Melanocyte of skin (primary cell): ENCODE measurements at places on chromosomes 1 and 21. TPM values are rescaled to one million over a fixed set of nuclear protein-coding genes. Genes with fewer than 3 reads are reported as not detected.

The MNDA gene
- not detected in 2 replicates for total RNA-seq

The CD1B gene
- total RNA-seq = not detected in 2 replicates

The LENEP gene
- 0.67 and 1.7 TPM in 2 replicates for total RNA-seq

The NBPF9 gene
- 13.3 and 15.7 TPM in 2 replicates for total RNA-seq

The KLHDC9 gene
- total RNA-seq = under 0.01 and 0.31 TPM in 2 replicates

The HTR1D gene
- total RNA-seq = not detected in 2 replicates

The RUNX3 gene
- total RNA-seq = 17.3 and 26.6 TPM in 2 replicates

The S100A12 gene
- not detected in 2 replicates for total RNA-seq

The OR10Z1 gene
- total RNA-seq = not detected in 2 replicates

The LCE3E gene
- total RNA-seq = not detected in 2 replicates

The TPTE gene
- not detected in 2 replicates for total RNA-seq

The TMEM125 gene
- total RNA-seq = not detected in 2 replicates

The F3 gene
- 0.93 and 2.0 TPM in 2 replicates for total RNA-seq

The KCND3 gene
- under 0.01 TPM in 2 replicates for total RNA-seq

The WNT2B gene
- 0.33 and 0.46 TPM in 2 replicates for total RNA-seq

The IPP gene
- 4.3 and 9.9 TPM in 2 replicates for total RNA-seq
